ENCODE measurements at places on chromosomes 7 and 10.

GRCh38 chr7:135704074-135704473 is 23.9 kb downstream of the SLC13A4 start:
- no peak for DNase-seq

DNA sequence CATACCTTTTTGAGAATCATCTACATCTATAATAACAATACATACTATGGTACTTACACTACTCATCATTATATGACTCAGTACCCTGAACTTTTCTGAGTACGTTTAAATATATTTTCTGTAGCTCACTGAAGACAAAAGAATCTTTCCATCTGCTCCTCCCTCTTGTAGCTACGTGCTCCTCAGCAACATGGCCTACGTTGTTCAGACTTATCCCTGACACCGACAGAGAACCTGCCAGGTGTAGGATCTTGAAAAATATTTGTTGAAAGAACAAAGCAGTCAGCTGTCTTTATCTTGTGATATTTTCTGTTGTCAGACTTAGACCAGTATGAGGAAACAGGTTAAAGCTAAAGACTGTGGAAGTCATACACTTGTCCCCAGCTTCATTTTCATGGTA is 356.0 kb upstream of the MYO3A start:
- no peak for DNase-seq

- DNase-seq: no peak
These were observed 77.8 kb upstream of the ZNF804B start for GRCh38 chr7:88681682-88682081.

DNA sequence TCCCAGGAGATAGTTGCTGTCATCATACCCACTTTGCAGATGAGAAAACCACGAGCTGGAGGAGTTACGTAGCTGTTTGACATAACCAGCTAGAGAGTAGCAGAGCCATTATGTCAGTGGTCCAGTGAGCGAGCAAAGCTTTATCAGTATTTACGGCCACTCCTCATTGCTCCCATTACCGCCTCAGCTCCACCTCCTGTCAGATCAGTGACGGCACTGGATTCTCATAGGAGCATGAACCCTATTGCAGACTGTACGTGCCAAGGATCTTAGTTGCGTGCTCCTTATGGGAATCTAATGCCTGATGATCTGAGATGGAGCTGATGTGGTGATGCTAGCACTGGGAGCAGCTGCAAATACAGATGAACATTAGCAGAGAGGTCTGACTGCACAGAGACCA is 9.2 kb upstream of the SFMBT2 start:
- no peak for DNase-seq

DNA sequence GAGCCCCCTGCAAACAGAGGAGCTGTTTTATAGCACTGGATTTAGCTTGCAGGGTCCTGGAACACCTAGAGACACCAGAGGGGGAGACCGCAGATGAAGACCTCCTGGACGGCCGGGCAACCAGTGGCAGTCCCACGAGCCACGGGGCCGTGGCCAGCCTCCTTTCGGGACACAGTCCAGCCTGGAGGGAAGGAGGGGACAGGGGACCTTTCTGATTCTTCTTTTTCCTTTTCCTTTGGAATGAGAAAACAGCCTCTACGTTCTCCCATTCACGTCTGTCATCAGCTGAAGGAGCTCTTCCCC is 35.4 kb upstream of the FAM20C start:
- DNase-seq: no peak

- DNase-seq: no peak
These were observed 8.1 kb downstream of the THNSL1 start for GRCh38 chr10:25024528-25024927.

DNA sequence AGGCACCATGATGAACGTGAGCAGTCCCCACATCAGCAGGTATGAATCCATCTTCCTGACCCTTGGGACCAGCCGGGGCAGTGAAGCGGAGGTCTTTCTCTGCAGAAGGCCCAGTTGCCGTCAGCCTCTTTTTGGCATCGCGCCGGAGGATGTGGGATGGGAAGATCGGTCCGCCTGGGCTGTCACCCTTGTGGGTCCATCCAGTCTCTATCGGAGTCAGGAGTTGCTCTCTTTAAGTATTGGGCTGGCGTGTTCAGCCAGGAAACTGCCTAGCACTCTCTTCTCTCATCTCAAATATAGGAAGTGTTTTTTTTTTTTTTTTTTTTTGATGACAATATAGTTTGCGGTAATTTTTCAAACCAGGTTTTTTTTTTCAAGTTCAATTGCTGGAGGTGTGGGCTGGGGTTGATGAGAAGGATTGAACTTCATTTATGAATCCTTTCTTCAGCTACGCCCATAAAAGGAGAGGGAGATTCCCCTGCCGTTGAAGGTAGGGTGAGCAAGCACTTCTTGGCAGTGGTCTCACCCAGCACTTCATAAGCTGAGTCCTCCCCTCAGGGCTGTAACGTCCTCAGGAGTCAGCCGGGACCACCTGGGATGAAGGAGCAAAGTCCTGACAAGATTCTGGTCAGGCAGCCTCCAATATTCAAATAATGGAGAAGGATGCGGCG is at the start of gene IL2RA:
TSS of gene IL2RA (minus strand) at position 267 of the 671 bp plus-strand sequence. CDS start at position 51, 216 bp downstream.
- no peak for DNase-seq

- no peak for DNase-seq
These were observed 18.3 kb downstream of the ZDHHC16 start for GRCh38 chr10:97464226-97464625.

GRCh38 chr7:23743226-23743625 is 33.2 kb downstream of the STK31 start:
- DNase-seq: no peak

- DNase-seq: no peak
These were observed 504 bp upstream of the TRRAP start for GRCh38 chr7:98877692-98878364.

DNA sequence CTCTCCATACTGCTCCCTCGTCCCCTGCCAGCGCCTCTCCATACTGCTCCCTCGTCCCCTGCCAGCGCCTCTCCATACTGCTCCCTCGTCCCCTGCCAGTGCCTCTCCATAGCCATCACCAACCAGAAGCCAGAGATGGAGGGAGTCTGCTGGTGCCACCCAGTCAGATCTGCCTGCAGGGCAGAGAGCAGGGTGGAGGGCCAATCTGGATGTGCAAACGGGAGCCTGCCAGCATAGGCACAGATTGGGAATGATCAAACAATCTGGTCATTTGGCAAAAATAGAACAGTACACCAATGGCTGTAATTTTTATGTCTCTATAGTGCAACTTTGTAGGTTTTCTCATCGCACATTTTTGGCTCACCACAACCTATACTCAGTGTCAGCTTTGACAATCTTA is 76.9 kb upstream of the LRRC4 start:
- DNase-seq: no peak
